ENCODE measurements at places on chromosomes 4 and X.

DNA sequence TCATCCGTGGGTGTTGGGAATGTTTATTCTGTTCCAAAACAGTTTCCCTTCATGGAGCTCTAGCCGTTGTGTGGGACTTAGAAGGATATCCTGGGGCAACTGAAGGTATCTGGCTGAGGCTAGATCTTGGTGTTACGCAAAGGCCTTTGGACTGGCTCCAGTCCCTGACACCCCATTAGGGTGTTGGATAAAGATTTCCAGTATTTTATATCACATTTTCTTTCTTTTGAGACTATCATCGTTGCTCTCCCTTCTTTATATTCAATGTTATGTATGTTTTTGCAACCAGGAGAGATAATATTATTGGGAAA is 103.0 kb downstream of the TECRL start:
- DNase-seq, result no peak

DNA sequence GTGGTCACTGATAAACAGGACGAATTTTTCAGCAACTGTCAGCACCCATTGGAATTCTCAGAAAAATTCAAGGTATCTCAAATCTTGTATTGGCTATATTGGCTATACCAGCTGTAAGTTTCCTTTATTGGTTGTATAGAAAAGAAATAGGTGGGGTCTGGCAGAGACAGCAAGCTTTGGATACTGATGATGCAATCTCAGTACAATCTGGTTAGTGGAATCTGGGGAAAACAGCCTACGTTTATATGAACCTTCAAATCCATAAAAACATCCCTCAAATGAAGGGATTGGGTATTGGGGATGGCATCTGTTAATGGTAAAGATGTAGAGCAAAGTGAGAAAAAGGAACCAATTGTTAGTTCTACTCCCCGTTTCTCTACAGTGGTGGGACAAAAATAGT is 76.4 kb upstream of the MBNL3 start:
- DNase-seq, result no peak

- DNase-seq, result no peak
Observed at GRCh38 chrX:66698273-66699204, 59.7 kb upstream of the EDA2R start.

GRCh38 chr4:128601991-128602695 is 207.4 kb upstream of the JADE1 start:
- no peak for DNase-seq

DNA sequence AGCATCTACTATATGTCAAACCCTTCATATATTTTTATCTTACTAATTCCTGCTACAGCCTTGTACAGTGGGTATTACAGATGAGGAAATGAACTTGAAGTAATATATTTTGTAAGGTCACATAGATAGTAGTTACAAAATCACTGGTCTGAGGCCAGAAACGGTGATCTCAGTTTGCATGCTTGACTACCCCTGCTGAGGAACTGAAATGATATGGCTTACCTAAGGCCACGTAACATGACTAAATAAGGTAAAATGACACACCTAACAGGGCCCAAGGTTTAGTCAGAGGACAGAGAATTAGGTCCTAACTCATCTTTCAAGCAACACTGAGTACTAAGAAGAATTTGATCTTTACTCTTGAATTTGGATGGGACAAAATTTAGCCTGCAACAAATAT is 1.5 kb upstream of the COMMD8 start:
- no peak for DNase-seq

DNA sequence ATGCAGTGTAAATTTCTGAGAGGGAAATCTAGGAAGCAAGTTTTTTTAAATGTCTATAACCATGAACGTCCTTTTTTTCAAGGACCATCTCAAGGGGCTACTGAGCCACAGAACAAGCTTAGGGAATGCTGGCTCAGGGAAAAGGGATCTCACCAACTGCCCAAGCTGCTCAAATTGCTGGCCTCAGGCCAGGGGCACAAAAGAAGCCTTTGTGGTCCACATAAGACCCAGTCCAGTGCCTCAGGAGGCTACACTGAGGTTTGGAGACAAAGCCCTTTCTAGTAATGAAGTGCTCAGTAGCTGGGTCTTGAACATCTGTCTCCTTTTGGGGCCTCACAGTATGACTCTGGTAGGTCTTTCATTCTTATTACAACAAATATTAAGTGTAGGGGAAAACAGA is 305.5 kb downstream of the RAB28 start:
- DNase-seq, result no peak

- DNase-seq, result no peak
Observed at GRCh38 chr4:184969610-184970009, 48.7 kb upstream of the HELT start.

- no peak for DNase-seq
Observed at GRCh38 chr4:6826781-6827508, 44.4 kb downstream of the KIAA0232 start.

DNA sequence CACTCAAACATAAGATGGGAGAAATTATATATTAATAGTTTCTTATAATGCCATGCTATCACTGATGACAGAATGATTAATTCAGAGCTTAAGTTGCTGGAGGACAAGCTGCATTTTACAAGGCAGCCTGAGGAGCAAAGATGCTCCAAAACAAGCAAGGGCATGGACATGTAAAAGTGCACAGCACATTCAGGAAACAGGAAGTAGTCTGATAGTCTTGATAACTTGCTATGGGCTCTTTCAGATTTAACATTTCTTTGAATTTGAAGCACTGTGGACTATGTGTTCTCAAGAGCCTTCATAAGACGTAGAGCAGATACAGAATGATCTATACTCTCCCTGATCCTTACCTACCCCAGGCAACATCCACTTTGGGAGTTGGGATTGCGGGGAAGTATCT is 50.0 kb downstream of the AMMECR1 start:
- no peak for DNase-seq

DNA sequence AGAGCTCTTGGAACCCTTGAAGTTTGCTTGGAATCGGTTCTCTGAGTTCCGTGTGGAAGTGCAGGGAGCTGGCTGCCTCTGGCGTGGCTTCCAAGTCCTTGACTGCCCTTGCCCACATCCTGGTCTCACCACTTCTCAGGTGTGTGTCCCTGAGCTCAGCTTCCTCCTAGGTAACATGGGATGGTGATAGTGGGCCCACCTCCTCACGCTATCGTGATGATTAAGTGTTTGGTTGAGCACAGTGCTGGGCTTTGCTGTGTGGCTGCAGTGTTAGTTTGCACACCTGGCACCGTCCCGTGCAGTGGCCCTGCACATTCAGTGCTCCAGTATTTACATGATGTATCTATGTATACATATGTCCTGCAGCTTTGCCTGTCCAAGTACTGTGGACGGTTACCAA is 81.5 kb downstream of the CLDN34 start:
- DNase-seq, result no peak

DNA sequence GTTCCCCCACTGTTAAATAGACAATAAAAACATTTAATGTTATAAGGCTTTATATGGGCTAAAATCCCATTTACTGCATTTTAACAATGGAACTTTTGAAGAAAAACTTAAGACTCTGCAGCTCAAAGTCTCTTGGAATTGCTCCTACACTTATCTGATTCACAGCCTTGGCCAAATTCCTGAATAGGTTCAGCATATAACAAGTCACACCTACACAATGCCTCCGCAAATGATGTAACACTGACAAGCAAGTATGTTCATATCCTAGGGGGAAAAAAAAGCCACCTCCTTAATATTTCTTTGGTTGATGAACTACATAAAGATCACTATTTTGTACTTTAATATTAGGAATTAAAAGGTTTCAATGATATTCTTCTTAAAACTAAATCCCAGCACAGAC is 34.5 kb downstream of the RPS6KA6 start:
- DNase-seq, result no peak

GRCh38 chr4:3070709-3071500 is 3.4 kb downstream of the HTT-AS start:
- DNase-seq, result no peak

GRCh38 chrX:111180750-111181240 is 84.8 kb downstream of the PAK3 start:
- no peak for DNase-seq

DNA sequence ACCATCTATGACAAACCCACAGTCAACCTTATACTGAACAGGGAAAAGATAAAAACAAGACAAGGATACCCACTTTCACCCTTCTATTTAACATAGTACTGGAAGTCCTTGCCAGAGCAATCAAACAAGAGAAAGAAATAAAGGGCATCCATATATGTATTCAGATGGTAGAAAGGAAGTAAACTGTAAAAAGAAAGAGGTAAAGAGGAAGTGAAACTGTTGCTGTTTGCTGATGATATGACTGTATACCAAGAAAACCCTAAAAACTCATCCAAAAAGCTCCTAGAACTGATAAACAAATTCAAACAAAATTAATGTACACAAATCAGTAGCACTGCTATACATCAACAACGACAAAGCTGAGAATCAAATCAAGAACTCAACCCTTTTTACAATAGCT is 538.7 kb upstream of the PABPC4L start:
- DNase-seq, result no peak

- no peak for DNase-seq
Observed at GRCh38 chrX:133048751-133049150, 48.2 kb downstream of the USP26 start.

GRCh38 chrX:32137525-32137924 is 1065.7 kb upstream of the FTHL17 start:
- no peak for DNase-seq

DNA sequence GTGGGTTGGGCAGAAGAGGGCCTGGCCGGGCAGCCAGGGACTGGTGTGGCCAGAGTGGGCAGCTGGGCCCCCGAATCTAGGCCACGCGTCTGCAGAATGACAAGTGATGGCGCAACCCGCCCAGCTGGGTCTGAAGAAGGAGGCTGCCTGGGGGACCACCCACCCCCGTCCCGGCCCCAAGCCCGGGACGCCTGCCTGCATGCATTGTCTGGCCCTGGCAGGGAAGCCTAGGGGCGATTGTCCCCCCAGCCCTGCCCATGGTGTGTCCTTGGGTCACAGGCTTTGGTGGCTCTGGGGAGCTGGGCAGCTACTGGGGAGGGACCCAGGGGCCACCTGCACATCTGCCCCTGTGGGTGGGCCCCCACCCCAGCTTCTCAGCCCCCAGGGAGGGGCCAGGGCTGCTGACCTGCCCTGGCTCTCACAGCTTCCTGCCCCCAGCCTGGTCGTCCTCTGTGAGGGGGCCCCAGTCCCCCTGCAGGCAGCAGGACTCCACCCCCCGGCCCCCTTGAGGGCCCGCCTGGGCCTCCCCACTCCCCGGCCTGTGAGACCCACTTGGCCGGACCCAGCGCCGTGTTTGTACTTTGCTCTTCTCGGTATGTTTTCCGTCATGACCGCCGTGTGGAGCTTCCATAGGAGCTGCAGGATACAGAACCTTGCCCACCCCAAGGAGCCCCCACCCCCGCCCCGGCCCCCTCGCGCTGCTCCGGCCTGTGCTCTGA is 4.9 kb downstream of the FGFR3 start:
- DNase-seq, result no peak

GRCh38 chrX:14872355-14872754 is 514 bp downstream of the FANCB start:
- DNase-seq, result no peak

GRCh38 chr4:10175626-10176025 is 59.0 kb upstream of the WDR1 start:
- DNase-seq, result no peak

DNA sequence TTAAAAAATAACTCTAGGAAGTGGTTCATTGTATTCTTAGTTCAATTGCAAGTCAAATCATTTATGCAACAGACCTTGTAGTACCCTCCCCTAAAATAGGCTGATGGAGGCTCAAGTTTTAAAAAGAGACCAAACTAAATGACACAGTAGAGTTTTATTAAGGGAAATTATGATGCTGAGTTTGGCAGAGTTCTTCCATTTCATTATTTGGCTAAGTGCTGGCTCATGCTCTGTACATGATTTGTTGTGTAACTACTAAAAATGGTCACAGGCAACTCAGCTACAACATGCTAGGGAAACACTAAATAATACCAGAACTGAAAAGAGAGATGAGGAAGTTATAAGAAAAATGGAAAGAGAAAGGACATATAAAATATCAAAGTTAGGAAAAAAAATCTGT is 96.1 kb upstream of the TFDP3 start:
- no peak for DNase-seq

GRCh38 chr4:146271466-146271865 is 57.1 kb downstream of the REELD1 start:
- DNase-seq, result no peak

GRCh38 chrX:9890681-9891091 is 76.5 kb upstream of the CLDN34 start:
- DNase-seq, result no peak

DNA sequence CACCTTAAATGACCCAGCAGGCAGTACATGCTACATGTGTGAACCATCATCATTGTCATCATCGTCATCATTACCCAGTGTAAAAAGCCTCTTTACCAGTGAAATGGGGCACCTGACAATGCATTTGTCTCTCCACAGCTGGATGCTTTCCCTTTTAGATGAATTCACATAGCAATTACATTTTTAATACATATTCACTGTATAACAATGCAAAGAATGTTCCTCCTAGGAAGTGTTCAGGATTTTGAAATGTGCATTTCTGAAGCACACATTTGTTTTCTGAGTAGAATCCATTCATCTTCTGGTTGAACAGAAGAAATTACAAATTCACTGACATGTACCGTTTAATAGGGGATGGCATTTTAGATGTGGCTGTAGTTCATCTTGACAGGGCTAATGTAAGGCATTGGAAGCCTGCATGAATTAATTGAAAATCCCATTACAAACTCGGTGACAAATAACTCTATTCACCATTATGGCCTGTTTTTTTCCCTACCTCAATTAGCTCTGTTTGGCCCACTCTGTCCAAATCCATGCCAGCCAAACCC is 111.1 kb downstream of the SH3RF1 start:
- DNase-seq, result no peak

GRCh38 chr4:170391066-170391740 is 301.4 kb upstream of the AADAT start:
- no peak for DNase-seq

- DNase-seq, result no peak
Observed at GRCh38 chrX:17592117-17592516, 145.2 kb upstream of the SCML1 start.

DNA sequence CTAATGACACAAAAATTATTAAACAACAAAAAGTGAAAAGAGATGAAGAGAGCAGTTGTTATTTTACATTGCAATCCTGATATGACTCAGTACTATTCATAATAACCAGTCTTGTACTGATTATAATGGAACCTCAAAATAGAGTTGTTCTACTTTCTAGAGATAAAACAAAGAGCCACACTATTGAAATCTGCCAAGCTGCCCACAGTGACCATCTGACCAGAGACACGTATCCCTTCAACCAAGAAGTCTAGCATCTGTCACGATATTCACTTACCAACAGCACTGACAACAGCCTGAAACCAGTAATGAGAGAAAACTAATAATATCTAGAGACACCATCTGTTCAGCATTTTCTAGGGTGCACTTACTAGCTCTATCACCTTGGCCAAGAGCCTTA is 466.7 kb downstream of the NKX6-1 start:
- no peak for DNase-seq

DNA sequence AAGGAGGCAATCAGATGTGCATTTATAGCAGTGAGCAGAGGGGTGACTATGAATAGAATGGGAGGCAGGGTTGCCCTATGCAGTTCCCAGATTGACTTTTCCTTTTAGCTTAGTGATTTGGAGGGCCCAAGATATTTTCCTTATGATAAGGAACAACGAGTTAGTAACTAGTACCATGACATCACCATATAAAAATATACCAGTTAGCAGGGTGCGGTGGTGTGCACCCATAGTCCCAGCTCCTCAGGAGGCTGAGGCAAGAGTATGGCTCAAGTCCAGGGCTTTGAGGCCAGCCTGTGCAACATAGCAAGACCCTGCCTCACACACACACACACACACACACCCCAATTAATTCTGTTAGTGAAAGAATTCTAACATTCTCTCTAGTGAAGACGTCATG is 53.0 kb downstream of the IL13RA2 start:
- DNase-seq, result no peak
